Endothelial cell of umbilical vein (primary cell): ENCODE measurements at places on chromosomes 7 and 10. TPM values are rescaled to one million over a fixed set of nuclear protein-coding genes. Genes with fewer than 3 reads are reported as not detected.

DNA sequence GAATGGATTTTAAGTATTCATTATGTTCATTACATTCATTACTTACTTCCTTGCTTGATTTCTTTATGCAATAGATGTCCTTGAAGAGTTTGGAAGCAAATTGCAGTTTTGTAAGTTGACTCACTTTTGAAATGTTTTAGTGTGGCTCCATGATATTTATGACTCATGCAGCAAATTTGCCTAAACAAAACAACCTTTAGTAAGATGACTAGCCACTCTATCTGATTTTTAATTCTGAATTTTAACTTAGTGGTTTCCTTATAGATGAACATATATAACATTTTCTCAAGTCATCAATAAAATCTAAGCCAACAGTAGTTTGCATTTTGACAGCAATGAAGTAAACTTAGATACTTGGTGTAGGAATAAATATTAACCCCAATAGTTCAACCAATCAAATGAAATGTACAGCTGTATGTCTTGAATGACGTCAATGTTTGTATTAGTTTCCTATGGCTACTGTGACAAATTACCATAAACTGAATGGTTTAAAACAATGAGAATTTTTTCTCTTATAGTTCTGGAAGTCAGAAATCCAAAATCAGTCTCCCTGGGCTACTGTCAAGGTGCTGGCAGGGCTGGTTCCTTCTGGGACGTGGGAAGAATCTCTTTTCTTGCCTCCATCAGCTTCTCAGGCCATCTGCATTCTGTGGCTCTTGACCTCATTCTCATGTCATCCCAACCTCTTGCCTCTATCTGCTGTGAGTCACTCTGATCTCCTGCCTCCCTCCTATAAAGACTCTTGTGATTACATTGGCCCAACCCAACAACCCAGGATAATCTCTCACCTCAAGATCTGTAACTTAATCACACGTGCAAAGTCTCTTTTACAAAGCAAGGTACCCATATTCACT lies 73.4 kb downstream of the AHR start:
- H3K4me3 ChIP-seq = no peak overlapping the region
- no peaks in the 10 kb centered on the region for H3K36me3 ChIP-seq
- peak overlapping the region; percentile 95 for H3K27ac ChIP-seq
- peaks cover 23% of the 10 kb centered on the region for H3K4me1 ChIP-seq
- DNase-seq = peak; percentile 90

- H3K27me3 ChIP-seq = no peaks in the 10 kb centered on the region
- H3K36me3 ChIP-seq = no peaks in the 10 kb centered on the region
Measured at GRCh38 chr10:94524146-94524545, 21.4 kb upstream of the HELLS start.

- H3K36me3 ChIP-seq = no peaks in the 10 kb centered on the region
- no peaks in the 10 kb centered on the region for H3K4me1 ChIP-seq
Measured at GRCh38 chr10:117685431-117685830, 142.9 kb downstream of the EMX2 start.

DNA sequence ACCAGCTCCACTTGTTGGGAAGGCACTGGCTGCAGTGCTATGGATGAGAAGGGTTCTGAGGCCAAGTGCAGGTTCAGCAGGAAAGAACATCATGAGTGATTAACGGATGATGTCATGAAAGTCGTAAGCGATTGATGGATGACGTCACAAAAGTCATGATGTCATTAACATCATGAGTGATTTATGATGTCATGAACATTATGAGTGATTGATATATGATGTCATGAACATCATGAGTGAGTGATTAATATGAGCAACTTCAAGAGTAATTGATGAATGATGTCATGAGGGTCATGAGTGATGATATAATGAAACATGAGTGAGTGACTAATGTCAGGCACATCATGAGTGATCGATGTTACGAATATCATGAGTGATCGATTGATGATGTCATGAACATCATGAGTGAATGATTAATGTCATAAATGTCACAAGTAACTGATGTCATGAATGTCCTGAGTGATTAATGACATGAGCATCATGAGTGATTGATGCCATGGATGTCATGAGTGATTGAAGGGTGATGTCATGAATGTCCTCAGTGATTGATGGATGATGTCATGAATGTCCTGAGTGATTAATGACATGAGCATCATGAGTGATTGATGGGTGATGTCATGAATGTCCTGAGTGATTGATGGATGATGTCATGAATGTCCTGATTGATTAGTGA lies 185.6 kb downstream of the PAXIP1 start:
- no peak for DNase-seq
- no peaks in the 10 kb centered on the region for H3K4me1 ChIP-seq
- H3K27me3 ChIP-seq = no peaks in the 10 kb centered on the region
- no peaks in the 10 kb centered on the region for H3K36me3 ChIP-seq
- H3K4me3 ChIP-seq = no peak overlapping the region

DNA sequence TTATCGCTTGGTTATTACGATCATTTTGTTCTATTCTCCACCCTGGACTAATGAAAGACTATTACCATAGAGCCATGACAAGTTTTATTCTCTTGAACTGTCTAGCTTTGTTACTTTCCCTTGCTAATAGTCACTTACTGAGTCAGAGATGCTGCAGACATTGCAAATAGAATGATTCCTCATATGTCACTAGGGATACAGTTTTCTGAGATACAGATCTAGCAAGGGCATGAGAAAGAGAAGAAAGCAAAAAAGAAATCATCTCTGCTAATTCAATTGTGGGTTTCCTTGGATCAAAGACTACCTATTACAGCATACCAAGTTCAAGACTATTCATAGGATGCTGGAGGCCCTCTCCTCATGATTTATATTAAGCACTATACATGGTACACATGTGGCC lies 204.3 kb downstream of the MBL2 start:
- H3K27me3 ChIP-seq = no peaks in the 10 kb centered on the region
- H3K4me1 ChIP-seq = peaks cover 14% of the 10 kb centered on the region
- H3K4me3 ChIP-seq = no peak overlapping the region
- H3K27ac ChIP-seq = no peak overlapping the region

DNA sequence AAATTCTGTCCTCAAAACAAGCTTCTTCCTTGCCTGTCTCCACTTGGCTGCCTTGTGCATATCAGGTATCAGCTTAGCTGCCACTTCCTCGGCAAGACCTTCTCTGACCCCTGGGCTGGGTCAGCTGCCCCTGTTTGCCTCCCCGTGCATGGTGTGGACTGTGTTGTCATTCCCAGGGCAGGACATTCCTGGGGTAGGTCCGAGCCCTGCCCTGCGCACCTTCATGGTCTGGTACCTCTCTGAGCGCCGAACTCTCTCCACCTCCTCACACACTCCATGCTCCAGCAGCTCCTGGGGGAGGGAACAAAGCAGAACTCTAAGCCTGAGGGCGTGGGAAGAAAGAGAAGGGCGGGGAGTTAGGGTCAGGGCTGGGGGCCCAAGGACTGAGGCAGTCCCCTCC lies 3.8 kb downstream of the POLM start:
- H3K27ac ChIP-seq = no peak overlapping the region
- H3K36me3 ChIP-seq = peaks cover 21% of the 10 kb centered on the region
- no peak overlapping the region for H3K4me3 ChIP-seq
- DNase-seq = no peak

DNA sequence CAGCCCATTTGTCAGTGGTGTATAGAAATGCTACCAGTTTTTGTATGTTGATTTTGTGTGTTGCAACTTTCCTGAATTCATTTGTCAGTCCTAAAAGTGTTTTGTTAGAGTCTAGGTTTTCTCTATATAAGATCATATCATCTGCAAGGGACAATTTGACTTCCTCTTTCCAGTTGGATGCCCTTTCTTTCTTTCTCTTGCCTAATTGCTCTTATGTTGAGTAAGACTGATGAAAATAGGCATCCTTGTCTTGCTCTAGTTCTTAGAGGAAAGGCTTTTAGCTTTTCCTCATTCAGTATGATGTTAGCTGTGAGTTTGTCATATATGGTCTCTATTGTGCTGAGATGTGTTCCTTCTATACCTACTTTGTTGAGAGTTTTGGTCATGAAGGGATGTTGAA lies 161.7 kb upstream of the TPK1 start:
- H3K27me3 ChIP-seq = no peaks in the 10 kb centered on the region
- no peak overlapping the region for H3K27ac ChIP-seq
- H3K4me1 ChIP-seq = no peaks in the 10 kb centered on the region
- H3K4me3 ChIP-seq = no peak overlapping the region
- no peaks in the 10 kb centered on the region for H3K36me3 ChIP-seq
- DNase-seq = no peak

- DNase-seq = no peak
- no peak overlapping the region for H3K27ac ChIP-seq
- peaks cover 2% of the 10 kb centered on the region for H3K4me1 ChIP-seq
- no peak overlapping the region for H3K4me3 ChIP-seq
Measured at GRCh38 chr7:101636822-101637623, 7.9 kb upstream of the MYL10 start.

- H3K36me3 ChIP-seq = no peaks in the 10 kb centered on the region
- DNase-seq = no peak
- no peak overlapping the region for H3K27ac ChIP-seq
- no peaks in the 10 kb centered on the region for H3K27me3 ChIP-seq
- peaks cover 36% of the 10 kb centered on the region for H3K4me1 ChIP-seq
Measured at GRCh38 chr10:119308089-119308488, 100.7 kb downstream of the GRK5 start.

- H3K4me1 ChIP-seq = peaks cover 15% of the 10 kb centered on the region
- H3K4me3 ChIP-seq = no peak overlapping the region
- H3K27ac ChIP-seq = no peak overlapping the region
- no peak for DNase-seq
- H3K27me3 ChIP-seq = no peaks in the 10 kb centered on the region
Measured at GRCh38 chr7:33601101-33601500, 304.2 kb upstream of the BMPER start.

GRCh38 chr7:57203161-57203791 lies 71.0 kb upstream of the ZNF479 start:
- no peak overlapping the region for H3K27ac ChIP-seq
- DNase-seq = no peak
- no peaks in the 10 kb centered on the region for H3K36me3 ChIP-seq

DNA sequence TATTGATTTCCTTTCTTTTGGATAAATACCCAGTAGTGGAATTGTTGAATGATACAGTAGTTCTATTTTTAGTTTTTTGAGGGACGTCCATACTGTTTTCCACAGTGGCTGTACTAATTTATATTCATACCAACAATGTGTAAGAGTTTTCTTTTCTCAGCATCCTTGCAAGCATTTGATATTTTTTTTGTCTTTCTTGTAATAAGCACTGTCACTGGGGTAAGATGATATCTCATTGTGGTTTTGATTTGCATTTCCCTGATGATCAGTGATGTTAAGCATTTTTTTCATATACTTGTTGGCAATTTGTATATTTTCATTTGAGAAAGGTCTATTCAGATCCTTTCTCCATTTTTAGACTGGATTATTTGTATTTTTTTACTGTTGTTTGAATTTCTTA lies 308.7 kb downstream of the PTEN start:
- H3K4me3 ChIP-seq = no peak overlapping the region
- H3K4me1 ChIP-seq = no peaks in the 10 kb centered on the region
- H3K36me3 ChIP-seq = no peaks in the 10 kb centered on the region
- DNase-seq = no peak
- H3K27ac ChIP-seq = no peak overlapping the region

GRCh38 chr10:79400146-79401004 lies 45.0 kb downstream of the ZCCHC24 start:
- DNase-seq = no peak
- H3K36me3 ChIP-seq = no peaks in the 10 kb centered on the region
- H3K4me1 ChIP-seq = peaks cover 26% of the 10 kb centered on the region
- H3K27me3 ChIP-seq = no peaks in the 10 kb centered on the region

GRCh38 chr10:7988989-7989388 lies 65.5 kb upstream of the GATA3 start:
- no peak for DNase-seq
- H3K27me3 ChIP-seq = no peaks in the 10 kb centered on the region
- H3K4me1 ChIP-seq = no peaks in the 10 kb centered on the region
- no peak overlapping the region for H3K4me3 ChIP-seq

DNA sequence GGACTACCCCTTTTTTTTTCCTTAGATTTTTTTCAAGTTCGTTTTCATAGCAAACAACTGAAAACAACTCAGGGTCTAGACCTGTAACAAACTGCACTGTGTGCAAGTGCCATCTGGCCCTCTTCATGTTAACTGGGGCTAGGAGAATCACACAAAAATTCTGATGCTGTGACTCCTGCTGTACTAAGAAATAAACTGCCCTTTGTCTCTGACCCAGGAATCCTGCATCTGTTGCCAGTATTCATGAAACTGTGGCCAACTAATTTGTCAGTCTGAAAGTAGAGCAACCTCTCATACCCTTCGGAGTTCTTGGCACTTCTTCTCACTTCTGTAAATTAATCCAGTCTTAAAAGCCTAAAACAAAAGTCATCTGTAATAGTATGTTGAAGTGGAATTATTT lies 218.4 kb upstream of the PCDH15 start:
- no peaks in the 10 kb centered on the region for H3K36me3 ChIP-seq
- H3K4me1 ChIP-seq = no peaks in the 10 kb centered on the region
- no peak overlapping the region for H3K27ac ChIP-seq
- H3K27me3 ChIP-seq = no peaks in the 10 kb centered on the region
- H3K4me3 ChIP-seq = no peak overlapping the region
- DNase-seq = no peak

- H3K27ac ChIP-seq = no peak overlapping the region
- H3K36me3 ChIP-seq = no peaks in the 10 kb centered on the region
- no peaks in the 10 kb centered on the region for H3K4me1 ChIP-seq
Measured at GRCh38 chr10:59895629-59896116, 10.7 kb downstream of the CCDC6 start.

- no peaks in the 10 kb centered on the region for H3K36me3 ChIP-seq
- H3K4me3 ChIP-seq = no peak overlapping the region
- no peaks in the 10 kb centered on the region for H3K4me1 ChIP-seq
- no peaks in the 10 kb centered on the region for H3K27me3 ChIP-seq
Measured at GRCh38 chr7:2080060-2080387, 152.7 kb downstream of the MAD1L1 start.

DNA sequence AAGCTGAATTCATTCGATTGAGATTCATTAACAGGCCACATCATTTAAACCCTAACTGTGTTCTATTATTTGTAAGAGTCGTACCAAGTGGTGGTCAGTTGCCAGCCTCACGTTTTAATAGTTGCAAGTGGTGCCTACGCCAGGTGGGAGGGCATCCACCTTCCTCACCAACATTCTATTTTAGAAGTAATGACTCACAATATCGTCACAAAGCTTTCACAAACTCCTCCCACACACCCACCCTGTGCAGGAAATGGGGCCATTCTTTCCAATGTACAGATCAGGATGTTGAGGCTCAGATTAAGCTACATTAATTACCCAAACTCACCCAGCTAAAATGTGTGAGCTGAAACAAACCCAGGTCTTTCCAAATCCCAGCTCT lies 77.3 kb upstream of the SAMD8 start:
- no peak overlapping the region for H3K27ac ChIP-seq
- H3K36me3 ChIP-seq = no peaks in the 10 kb centered on the region
- peaks cover 4% of the 10 kb centered on the region for H3K4me1 ChIP-seq
- no peak overlapping the region for H3K4me3 ChIP-seq

- H3K4me3 ChIP-seq = no peak overlapping the region
- H3K36me3 ChIP-seq = no peaks in the 10 kb centered on the region
- H3K27ac ChIP-seq = no peak overlapping the region
- H3K4me1 ChIP-seq = peaks cover 56% of the 10 kb centered on the region
Measured at GRCh38 chr10:92829042-92829785, 19.1 kb upstream of the EXOC6 start.

Gene CREB3L2
- total RNA-seq = 89.5 and 93.4 TPM in 2 replicates

Gene GBX1
- not detected in 2 replicates for total RNA-seq

Gene PNLIP
- total RNA-seq = not detected in 2 replicates

Gene TMEM176A
- total RNA-seq = not detected in 2 replicates

Gene ELN
- 0.18 and 1.7 TPM in 2 replicates for total RNA-seq

Gene VAX1
- total RNA-seq = not detected in 2 replicates

Gene THSD7A
- total RNA-seq = 12.7 and 15.2 TPM in 2 replicates

Gene PPP1R17
- total RNA-seq = not detected in 2 replicates
